Stimulated activated CD8-positive, alpha-beta memory T cell treated with anti-CD3 and anti-CD28 coated beads, Interleukin-15, amount 100 ng/mL, for 1 hour (primary cell): ENCODE measurements at places on chromosomes 3 and 15.

DNA sequence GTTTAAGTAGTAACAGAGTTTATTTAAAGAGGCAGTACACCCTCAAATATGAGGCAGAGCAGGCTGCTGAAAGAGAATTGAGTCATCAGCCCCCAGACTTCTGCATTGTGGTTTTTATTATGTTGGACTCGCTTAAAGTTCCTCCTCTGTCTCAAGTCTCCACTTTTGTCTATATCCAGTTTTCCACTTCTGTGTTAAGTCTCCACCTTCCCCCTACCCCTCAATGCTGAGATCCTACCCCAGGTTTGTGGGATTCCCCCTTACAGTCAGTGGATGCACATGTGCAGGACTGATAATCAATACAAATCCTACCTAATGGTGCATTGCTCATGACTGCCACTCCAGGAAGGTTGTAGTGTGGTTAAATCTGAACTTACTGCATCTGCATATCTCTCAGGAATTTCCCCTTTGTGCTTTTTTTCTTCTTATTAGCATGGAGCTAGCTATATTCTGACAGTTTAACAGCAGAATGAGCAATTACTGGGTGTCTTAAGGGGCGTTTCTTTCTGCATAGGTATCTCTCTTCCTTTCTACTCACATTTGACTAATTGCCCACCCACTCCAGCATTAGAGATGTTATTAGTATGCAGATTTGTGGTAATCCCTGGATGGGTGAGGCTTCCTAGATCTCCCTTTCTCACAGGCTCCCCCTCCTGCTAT is 11.9 kb upstream of the CD200R1L start:
- DNase-seq, result no peak

DNA sequence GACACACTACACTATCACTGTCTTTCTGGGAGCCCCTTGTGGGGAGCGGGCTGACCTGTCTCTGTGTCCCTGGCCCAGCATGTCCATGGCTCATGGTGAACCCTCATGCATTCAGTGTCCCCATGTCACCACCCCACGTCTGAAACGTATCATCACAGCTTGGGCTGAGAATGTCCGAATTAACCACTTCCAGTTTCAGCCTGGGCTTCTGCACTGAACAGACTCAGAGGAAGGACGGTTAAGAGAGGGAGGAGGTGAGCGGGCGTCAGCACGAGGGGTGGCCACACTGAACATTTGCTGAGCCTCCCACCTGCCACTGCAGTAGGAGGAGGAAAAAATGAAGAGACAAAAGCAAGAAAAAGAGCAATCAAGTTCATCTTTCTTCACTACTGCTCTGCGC is 30.5 kb downstream of the ATP2B2 start:
- DNase-seq, result no peak

- no peak for DNase-seq
Measured at GRCh38 chr3:38397320-38397719, 50.7 kb downstream of the XYLB start.

GRCh38 chr3:197149-197827 is 725 bp downstream of the CHL1 start:
- DNase-seq, result no peak

DNA sequence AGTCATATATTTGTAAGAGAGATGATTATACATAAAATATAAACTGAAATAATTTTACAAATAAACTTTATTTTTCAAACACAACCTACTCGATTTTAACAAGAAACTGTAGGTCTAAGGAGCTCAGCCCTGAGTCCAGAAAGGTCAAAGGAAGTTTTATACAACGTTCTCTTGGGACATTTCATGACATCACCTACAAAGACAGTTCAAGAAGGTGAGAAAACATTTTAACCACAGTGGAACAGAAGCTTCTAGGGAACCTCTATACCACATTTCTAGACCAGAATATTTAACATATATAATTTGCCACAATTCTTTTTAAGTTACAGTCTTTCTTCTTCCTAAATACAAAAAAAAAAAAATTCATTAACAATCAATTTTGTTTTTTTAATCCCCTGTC is 40.1 kb downstream of the CBLB start:
- DNase-seq, result no peak

DNA sequence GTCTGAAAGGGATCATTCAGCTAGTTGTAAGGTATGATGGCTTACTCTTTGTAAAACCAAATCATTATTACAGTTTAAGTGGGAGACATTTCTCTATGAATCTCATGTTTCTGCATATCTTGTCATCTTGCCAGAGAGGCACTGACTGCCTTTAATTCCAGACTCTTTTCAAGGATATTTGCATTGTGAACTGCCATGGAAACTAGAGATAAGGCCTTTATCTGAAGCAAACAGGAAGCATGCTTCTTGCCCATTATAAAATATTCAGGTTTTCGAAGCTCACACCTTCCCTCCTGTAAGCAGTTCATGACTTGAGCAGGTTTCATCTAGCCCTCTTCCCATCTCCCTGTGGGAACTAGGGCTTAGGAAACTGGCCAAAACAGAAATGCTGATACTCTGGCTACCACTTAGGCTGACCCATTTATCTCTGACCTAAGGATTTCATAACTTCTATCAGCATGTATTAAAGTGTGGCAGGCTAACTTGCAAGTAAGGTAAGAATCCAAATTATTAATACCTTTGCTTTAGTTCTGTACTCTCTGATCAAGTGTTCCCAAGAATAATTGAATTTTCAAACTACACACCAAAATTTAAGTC is 326.6 kb upstream of the ALCAM start:
- DNase-seq, result no peak

DNA sequence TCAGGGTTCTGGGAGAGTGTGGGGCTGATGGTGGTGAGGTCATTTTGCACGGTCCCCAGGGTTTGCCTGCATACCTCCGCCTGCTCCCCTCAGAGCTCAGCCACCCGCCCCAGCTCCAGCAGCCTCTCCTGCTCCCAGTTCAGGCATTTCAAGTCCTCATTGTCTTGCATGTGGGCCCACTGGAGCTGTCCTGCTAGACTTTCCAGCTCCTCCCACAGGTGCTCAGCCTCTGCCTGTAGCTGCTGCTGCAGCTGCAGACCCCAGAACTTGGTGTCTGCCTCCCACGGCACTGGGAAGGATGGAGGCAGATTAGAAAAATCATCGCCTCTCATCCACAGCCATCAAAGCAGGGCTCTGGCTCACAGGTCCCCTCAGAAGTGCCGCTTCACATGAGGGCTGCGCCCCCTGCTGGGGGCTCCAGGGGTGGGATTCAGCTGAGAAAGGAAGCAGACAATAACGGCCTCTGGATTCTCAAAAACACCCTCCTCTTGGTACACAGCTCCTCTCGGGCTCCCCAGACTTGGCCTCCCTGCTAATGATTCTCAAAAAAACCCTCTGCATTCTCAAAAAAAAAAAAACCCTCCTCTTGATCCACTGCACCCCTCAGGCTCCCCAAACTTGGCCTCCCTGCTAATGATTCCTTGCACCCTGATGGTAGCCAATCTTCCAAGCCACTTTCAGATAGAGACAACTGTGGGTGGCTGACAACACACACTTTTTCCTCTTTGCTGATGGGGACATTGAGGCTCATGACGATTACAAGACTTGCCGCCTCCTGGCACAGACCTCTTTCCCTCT is 89.3 kb upstream of the C2CD4B start:
- peak; percentile 14 for DNase-seq
